ENCODE measurements at places on chromosomes 1 and 21.

GRCh38 chr1:39395357-39395831 lies 96.0 kb upstream of the BMP8A start:
- DNase-seq = peak; percentile 86

DNA sequence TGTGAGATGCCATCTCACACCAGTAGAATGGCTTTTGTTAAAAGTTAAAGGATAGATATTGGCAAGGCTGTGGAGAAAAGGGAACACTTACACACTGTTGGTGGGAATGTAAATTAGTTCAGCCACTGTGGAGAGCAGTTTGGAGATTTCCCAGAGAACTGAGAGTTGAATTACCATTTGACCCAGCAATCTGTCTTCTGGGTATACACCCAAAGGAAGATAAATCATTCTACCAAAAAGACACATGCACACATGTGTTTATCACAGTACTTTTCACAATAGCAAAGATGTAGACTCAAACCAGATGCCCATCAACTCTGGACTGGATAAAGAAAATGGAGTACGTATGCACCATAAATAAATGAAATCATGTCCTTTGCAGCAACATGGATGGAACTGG lies 88.6 kb upstream of the LRRC8D start:
- DNase-seq = no peak

DNA sequence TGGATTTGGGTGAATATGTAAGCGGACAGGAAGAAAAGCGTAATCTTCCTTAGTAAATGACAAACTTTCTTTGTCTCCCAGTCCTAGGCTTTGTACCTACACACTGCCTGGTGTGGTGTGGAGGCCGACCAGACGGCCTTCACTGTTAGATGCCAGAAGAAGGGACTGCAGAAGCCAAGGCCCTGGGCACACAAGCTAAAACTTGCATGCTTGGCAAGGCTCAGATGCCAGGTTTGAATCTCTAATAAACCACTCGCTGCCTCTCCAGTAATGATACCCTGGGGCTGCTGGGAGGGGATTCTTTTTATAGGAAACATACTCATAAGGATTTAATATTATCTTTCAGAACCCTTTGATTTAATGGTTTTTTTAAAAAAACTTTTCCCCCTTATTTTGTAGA lies 263.8 kb downstream of the PTPRC start:
- DNase-seq = no peak

- no peak for DNase-seq
Observed at GRCh38 chr21:19018529-19018928, 614.9 kb upstream of the TMPRSS15 start.

DNA sequence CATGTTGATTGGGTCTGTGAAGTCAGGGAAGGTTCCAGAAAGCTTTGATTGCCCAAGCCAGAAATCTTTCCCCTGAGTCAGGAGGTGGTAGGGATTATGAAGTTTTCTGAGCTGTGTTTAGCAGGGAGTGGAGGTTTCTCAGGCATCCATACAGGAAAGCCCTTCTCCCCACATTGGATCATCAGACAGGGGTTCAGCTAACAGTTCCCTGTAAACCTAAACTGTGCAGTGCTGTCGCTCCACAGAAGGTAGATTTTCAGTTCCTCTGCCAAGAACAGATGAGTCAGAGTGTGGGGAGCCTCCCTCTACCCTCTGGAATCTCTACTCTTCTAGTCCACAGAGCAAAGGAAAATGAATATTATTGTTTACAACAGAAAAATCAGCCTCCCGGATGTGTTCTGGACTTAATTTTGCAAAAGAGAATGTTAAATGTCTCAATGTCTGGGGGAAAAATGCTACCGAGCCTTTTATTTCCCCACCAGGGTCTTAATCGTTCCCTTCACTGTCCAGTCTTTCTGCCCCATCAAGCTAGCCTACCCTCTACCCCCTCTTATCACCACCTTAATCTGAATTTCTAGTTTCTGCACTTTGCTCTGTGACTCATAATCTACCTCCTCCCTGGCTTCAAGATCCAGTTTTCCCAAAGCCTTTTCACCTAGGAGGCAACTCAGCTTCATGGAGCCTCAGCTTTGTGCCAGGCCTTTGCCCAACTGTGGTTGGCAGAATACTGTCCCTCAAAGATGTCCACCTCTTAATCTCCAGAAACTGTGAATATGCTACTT lies 355.6 kb downstream of the PRDM2 start:
- peak; percentile 46 for DNase-seq

- DNase-seq = peak; percentile 60
Observed at GRCh38 chr1:7070389-7071029, 285.3 kb downstream of the CAMTA1 start.

DNA sequence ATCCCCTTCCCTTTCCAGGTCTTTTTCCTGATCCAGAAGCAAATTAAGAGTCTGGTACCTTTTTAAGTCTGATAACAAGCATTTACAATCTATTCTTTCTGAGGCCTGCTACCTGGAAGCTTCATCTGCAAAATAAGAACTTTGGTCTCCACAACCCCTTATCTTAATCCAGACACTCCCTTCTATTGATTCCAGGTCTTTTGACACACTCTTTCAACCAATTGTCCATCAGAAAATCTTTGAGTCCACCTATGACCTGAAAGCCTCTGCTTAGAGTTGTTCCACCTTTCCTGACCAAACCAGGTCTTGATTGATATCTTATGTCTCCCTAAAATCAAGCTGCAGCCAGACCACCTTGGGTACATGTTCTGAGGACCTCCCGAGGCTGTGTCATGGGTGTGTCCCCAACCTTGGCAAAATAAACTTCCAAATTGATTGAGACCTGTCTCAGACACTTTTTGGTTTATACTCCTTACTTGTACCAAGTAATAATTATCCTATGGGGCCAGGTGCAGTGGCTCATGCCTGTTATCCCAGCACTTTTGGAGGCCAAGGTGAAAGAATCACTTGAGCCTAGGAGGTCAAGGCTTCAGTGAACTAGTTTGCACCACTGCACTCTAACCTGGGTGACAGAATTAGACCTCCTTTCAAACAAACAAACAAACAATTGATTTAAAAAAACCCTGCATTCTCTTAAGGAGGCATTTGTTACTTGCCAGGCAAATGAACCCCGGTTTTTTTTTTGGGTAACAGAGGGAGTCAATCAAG lies 126.1 kb downstream of the MAP3K21 start:
- no peak for DNase-seq

DNA sequence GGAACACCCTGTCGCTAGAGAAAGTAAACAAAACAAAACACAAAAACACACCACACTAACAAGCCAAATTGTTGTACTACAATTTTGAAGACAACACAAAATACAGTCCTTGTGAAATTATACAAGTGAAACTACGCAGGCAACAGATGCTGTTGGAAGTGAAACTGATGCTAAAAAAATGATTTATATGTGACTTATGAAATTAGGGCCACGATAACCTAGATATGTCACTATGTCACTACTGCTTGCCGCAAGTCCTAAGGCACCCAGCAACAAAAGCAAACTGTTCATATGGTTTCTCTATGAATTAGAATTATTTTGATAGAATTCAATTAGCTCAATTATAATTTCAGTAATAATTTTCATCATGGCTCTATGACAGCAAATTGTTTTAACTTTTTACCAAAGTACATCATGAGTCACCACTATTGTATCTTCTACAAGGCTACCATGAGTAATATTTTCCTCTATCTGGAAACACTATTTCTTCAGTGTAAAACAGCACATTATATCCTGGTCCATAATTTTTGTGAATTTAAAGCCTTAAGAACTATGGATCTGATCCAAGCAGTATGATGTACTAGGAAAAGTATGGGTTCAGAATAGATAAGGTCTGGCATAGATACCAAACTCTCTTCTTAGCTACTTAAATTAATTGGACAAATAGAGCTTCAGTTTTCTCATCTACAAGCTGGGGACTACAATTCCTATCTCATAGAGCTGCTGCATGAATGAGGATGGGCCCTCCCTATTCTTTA lies 216.3 kb downstream of the COL11A1 start:
- no peak for DNase-seq

DNA sequence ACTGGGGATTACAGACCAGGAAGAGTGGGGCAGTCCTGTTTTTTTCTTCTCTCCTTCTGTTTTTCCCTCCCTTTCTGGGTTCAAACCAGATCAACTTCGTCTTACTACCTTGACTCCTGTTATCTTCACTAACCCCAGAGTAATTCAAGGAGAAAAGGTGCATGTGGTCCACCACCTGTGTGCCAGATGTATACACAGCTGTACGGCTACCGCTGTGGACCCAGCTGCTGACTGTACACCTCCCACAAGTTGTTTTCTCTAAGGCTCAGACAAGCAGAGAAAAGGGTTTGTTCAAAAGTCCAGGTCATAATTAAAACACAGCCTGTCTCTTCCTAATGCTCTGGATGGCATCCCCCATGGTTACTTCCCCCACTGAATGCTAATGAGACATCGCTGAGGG lies 102.1 kb downstream of the LMX1A start:
- no peak for DNase-seq

DNA sequence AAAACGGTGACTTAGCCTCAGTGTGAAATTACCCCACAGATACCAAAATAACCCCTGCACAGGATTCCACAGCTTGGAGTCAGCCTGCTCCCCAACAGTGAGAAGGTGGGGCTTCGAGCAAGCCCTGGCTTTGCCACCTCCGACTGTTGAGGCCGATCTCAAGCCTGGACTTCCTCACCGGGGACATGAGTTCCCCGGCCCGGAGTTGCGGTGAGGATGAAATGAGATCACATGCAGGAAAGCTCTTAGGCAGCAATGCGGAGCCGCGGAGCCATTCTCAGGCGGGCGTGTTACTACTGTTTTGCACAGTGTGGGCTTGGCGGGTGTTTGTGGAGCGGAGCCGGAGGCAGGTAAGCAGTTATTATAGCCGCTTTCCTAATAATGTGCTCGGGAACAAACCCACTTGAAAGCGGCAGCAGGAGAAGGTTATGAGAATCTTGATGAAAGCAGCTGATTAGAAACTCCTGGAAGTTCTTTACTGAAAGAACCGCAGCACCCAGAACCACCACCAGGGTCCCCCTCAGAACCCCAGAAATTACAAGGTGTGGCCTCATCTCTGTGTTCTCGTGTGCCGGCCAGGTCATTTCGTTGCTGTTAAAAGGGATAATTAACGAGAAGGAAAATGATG lies 3.9 kb upstream of the CLSTN1 start:
- DNase-seq = peak; percentile 50

- DNase-seq = no peak
Observed at GRCh38 chr1:91080650-91081049, 58.8 kb upstream of the ZNF644 start.

- DNase-seq = no peak
Observed at GRCh38 chr1:199226163-199226562, 587.3 kb downstream of the PTPRC start.
